ENCODE measurements at places on chromosomes 7 and 10. TPM values are rescaled to one million over a fixed set of nuclear protein-coding genes. Genes with fewer than 3 reads are reported as not detected.

VGF gene
- 0.17 TPM for total RNA-seq

DYNC1I1 gene
- total RNA-seq, result not detected

PALD1 gene
- 2.4 TPM for total RNA-seq

PRTFDC1 gene
- not detected for total RNA-seq

NANOS1 gene
- 0.69 TPM for total RNA-seq

SYCE1 gene
- total RNA-seq, result not detected

VSTM2A gene
- total RNA-seq, result not detected

- peaks cover 82% of the 10 kb centered on the region for H3K36me3 ChIP-seq
- H3K4me1 ChIP-seq, result no peaks in the 10 kb centered on the region
- H3K27me3 ChIP-seq, result no peaks in the 10 kb centered on the region
- no peak overlapping the region for H3K4me3 ChIP-seq
- DNase-seq, result peak; percentile 30
Measured at GRCh38 chr10:80168679-80169380, 36.3 kb downstream of the PLAC9 start.

- H3K27me3 ChIP-seq, result no peaks in the 10 kb centered on the region
Measured at GRCh38 chr10:132192991-132193665, 6.4 kb downstream of the DPYSL4 start.

DNA sequence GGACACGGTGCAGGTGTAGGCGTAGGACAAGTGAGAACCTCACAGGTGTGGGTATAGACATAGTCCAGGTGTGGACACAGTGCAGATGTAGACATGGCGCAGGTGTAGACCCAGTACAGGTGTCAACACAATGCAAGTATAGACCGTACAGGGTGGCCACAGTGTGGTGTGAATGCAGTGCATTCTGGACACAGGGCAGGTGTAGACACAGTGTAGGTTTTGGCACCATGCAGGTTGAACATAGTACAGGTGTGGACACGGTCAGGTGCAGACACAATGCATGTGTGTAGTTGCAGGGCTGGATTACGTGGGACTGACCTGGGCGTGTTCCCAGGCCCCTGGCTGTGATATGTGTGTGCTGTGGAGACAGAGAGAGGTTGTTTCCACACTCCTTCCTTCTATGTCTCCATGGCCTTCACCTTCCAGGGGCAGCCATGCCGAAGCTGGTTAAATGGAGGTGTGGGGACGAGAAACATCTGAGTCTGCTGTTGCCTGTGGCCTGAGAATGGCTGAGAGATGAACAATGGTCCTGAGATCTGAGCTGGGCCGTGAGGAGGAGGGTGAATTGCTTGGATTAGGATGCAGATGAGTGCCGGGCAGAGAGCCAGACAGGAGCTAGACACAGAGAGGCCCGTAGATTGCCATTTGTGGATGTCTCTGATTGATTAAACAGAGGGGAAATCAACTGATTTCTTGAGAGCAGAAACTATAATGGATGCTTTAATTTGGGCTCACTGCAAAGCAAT is 343.9 kb upstream of the SHH start:
- no peaks in the 10 kb centered on the region for H3K4me1 ChIP-seq
- no peaks in the 10 kb centered on the region for H3K36me3 ChIP-seq
- H3K27ac ChIP-seq, result no peak overlapping the region
- H3K27me3 ChIP-seq, result no peaks in the 10 kb centered on the region
- no peak overlapping the region for H3K4me3 ChIP-seq
- DNase-seq, result no peak

- H3K36me3 ChIP-seq, result no peaks in the 10 kb centered on the region
- no peaks in the 10 kb centered on the region for H3K27me3 ChIP-seq
- no peak overlapping the region for H3K4me3 ChIP-seq
- peaks cover 13% of the 10 kb centered on the region for H3K4me1 ChIP-seq
Measured at GRCh38 chr7:47704936-47705335, 123.0 kb upstream of the TNS3 start.

DNA sequence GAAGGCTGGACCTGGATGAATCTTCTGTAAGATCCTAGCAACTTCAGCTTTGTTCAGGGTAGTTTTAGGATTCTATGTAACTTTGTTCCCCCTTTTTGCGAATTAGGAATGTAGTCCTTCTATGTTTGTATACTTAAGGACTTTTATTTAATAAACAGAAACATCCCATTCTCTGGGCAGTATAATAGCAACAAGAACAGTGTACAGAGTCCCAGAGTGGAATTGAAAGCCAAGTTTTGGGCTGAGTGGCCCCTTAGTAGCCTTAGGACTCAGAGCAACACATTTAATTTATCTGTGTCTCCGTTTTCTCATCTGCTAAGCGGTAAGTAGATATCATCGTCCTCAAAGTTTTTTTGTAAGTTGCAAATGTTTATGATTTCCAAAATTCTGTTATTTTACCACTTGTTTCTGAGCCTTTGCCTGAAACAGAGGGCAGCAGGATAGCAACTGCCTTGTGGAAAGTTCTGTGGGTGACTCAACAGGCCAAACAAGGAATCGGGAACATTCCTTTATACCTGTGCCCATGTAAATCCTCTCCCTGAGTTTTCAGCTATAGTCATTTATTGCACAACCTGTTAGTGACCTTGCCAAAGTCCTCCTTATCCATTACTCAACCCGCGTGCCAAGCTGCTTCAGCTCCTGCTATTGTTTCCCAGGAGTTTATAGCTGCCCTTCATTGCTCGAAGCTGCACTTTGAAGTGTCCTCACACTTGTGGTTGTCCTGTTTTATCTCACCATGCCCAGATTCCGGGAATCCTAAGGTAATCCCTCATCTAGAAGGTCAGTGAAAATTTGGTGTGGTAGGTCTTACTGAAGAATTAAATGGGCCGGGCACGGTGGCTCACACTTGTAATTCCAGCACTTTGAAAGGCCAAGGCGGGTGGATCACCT is 199.1 kb upstream of the AHR start:
- H3K27ac ChIP-seq, result no peak overlapping the region
- H3K4me1 ChIP-seq, result peaks cover 10% of the 10 kb centered on the region
- DNase-seq, result no peak
- no peak overlapping the region for H3K4me3 ChIP-seq
- H3K36me3 ChIP-seq, result no peaks in the 10 kb centered on the region
- no peaks in the 10 kb centered on the region for H3K27me3 ChIP-seq

DNA sequence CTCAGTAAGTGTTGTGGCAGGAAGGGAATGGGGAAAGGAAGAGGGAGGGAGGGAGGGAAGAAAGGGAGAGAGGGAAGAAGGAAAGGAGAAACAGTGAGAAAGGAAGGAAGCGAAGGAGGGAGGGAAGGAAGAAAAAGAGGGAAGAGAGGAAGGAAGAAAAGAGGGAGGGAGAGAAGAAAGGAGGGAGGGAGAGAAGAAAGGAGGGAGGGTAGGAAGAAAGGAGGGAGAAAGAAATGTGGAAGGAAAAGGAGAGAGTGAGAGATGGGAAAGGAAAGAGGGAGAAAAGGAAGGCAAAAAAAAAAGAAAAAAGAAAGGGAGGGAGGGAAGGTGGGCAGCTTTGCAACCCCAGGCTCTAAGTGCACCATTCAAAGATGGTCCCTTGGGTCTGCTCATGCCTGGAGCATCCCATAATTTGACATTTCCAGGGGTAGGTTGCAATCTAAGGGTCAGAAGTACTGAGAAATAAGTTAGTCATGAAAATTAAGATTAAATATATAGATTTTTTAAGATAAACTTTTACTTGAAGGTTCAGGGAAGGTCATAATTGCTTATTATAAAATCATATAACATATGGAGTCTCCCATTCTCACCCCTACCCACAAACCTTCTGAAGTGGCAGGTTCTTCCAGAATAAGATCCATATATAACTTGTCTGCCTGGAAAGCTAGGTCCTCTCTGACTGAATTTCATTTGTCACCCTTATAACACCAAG is 249.2 kb downstream of the PLXNA4 start:
- no peak overlapping the region for H3K27ac ChIP-seq
- no peaks in the 10 kb centered on the region for H3K4me1 ChIP-seq
- no peaks in the 10 kb centered on the region for H3K36me3 ChIP-seq
- no peak overlapping the region for H3K4me3 ChIP-seq

DNA sequence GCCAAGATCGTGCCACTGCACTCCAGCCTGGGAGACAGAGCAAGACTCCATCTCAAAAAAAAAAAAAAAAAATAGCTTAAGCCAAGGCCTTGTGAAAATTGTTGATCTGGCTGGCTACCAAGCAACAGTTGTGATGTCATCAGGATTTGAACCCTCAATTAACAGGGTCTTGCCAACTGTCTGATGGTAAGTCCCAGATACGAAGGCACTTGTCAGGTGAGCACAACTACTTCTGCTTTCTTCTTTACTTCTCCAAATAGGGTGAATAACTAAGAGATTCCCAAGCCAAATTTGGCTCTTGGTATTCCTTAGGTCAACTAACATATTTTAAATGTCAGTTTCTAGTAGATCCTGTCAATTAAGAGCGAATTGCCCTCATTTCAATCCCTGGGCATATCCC is 47.4 kb downstream of the ANKRD61 start:
- peak; percentile 80 for DNase-seq
- H3K27ac ChIP-seq, result peak overlapping the region; percentile 70
- H3K4me3 ChIP-seq, result no peak overlapping the region
- no peaks in the 10 kb centered on the region for H3K27me3 ChIP-seq

- no peak overlapping the region for H3K27ac ChIP-seq
- DNase-seq, result no peak
- H3K4me1 ChIP-seq, result no peaks in the 10 kb centered on the region
- H3K4me3 ChIP-seq, result no peak overlapping the region
Measured at GRCh38 chr10:116133634-116134033, 139.4 kb downstream of the GFRA1 start.

GRCh38 chr7:98058186-98058585 is 48.5 kb upstream of the LMTK2 start:
- H3K36me3 ChIP-seq, result no peaks in the 10 kb centered on the region
- no peaks in the 10 kb centered on the region for H3K4me1 ChIP-seq
- no peak overlapping the region for H3K4me3 ChIP-seq
- no peak overlapping the region for H3K27ac ChIP-seq
- no peak for DNase-seq
- no peaks in the 10 kb centered on the region for H3K27me3 ChIP-seq

DNA sequence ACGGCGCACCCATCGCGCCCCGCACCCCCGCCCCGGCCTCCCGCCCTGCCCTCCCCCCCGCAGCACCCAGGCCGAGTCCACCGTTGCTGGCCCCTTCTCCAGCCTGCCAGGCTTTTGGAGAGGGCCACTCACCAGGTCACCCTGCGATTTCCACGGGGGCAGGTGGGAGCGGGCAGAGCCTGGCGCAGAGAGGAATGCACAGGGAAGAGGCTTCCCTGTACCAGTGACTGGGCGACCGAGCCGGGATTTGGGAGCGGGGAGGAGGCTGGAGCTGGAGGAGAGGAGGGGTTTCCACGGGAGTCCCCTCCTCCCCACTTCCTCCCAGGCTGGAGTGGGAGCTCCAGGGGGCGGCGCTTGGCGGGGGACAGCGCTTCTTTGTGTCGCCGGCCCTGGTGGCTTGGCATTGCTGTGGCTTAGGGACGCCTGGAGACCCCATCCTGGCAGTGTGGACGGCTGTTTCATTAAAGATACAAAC is 19.3 kb downstream of the TCAF1 start:
- peaks cover 46% of the 10 kb centered on the region for H3K27me3 ChIP-seq
- no peak for DNase-seq
- H3K4me3 ChIP-seq, result no peak overlapping the region
- H3K4me1 ChIP-seq, result peaks cover 33% of the 10 kb centered on the region
- H3K27ac ChIP-seq, result no peak overlapping the region
- no peaks in the 10 kb centered on the region for H3K36me3 ChIP-seq
